ENCODE measurements at places on chromosomes 1 and 21.

DNA sequence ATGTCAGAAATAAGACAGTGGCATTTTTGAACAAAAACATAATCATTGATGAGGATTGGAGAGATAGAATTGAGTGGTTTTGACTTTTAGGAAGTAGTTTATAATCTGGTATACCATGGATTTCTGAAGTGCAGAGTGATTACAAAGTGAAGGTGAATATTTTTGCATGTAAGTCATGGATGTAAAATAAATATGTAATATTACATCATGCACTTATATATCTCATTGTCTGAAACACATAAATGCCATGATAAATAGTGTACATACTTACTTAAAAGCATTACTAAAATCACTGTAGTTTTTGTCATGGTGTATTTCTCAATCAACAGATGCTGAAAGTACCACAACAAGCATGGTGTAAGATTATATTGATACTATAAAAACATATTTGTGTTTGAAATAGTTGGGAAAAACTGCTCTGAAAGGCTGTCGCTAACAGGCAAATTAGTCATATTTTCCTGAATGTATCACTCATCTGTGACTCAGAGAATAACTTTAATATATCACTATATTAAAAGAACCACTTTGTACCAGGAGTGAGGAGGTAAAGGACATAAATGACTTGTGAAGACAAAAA is 24.8 kb upstream of the RGS18 start:
- DNase-seq, result no peak

DNA sequence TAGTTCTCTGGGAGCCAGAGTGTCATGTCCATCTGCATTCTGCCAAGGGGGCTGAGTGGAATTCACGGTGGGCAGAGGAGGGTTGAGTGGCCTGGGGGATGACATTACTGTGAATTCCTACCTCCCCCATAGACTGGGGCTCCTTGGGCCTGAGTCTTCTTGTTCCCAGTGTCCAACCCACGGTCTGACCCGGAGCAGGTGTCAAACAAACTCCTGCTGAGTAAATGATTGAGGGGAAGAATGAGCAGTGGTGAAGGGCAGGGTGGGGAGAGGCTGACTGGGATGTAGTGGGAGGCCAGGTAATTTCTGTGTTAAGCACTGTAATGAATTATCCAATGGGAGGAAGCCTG is 597.6 kb downstream of the MATN1 start:
- DNase-seq, result no peak

GRCh38 chr1:206030714-206031113 is 7.0 kb upstream of the CTSE start:
- DNase-seq, result peak; percentile 57

GRCh38 chr1:200526709-200527612 is 93.6 kb downstream of the KIF14 start:
- no peak for DNase-seq

DNA sequence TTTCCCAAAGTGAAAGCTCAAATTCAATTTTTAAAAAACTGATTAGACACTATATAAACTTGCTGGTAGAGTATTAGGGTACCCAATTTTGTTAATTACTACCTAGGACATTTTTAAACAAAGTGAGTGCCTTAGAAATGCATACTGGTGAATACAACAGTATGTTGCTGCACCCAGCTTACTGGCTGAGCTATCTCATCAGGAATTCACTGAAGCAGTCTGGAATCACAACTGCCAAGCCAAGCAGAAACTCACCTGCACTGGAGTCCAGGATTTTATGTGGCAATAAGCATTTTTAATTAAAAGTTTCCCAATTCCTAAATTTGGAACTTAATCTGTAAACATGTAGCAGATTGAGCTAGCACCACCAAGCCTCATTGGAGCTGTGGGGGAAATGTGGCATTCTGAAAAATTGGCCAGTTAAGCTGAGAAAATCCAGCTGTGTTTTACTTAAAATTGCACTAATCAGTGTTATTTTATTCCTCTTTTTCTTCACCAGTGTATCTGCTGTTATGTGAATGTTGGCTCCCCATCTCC is 61.8 kb downstream of the CLEC20A start:
- DNase-seq, result no peak

DNA sequence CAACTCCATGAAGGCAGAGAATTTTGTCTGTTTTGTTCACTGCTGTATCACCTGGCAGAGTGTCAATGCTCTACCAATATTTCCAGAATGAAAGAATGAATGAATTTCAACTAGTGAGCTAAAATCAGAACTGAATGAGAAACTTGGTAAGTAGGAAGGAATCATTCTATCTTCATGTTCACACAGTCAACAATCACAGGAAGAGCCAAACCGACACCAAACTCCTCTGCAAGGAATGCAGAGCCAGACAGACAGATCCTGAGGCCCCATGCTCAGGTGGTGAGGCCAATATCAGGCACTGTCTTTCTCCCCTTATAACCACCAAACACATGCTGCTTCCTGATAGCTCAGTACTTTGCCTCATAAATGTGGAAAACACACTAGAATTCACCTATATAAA is 139.1 kb downstream of the SLC45A1 start:
- no peak for DNase-seq

- DNase-seq, result no peak
These were observed 838 bp upstream of the RSRP1 start for GRCh38 chr1:25247829-25248754.

DNA sequence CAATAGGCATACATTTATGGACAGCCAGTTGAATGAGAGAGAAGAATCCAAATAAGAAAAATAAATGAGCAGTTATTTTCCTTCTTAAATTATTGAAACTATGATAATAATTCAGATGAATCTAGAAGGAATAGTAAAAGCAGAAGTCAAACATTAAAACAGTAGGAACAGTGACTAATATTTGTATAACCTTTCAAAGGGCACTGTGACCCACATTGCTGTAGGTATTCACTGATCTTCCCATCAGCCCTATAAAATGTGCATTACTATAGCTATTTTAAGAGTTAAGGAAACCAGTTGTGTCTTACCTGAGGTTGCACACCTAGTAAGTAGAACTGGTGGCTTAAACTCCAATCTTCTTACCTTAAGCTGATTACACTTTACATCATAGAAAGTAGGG is 102.8 kb upstream of the ARTN start:
- DNase-seq, result no peak

DNA sequence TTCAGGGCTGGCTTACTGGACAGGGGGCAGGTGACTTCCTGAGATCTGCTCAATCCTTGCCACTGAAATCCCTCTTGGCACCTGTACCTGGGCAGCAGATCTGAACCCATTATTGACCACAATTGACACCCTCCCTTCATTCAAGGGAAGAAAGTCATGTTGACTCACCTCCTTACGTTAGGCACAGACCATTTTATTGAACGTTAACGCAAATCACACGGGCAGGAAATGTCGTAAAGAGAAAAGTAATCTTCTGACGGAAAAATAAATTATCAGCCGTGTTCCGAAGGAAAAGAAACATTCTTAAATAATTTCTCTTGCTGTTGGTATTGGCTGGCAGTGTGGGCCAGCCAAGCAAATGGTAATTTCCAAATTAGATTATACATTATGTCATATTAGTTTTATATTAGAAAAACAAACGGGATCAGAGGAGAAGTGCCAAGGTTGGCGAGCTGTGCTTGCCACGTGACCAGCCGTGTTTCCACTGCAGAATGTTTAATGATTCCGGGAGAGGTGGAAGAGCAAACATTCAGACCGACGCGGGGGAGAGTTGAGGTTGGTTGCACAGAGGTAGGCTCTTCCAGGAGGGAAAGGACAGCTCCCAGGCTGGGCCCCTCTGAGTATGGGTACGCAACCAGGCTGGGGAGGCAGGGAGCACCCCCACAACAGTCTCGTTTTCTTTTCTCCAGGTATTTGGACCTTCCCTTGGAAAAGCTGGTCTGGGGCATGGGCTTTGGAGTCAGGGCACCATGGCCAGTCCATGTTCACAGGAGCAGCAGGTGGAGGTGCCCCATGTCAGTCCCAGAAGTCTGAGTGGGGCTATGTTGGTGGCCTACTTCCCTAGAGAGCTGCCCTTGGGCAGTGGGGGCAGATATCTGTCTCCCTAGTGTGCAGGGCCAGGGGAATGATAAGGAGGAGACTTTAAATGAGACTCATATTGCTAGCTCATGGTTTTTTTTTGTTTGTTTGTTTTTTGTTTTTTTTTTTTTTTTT is 121.1 kb downstream of the FOXD2 start:
- peak; percentile 38 for DNase-seq

DNA sequence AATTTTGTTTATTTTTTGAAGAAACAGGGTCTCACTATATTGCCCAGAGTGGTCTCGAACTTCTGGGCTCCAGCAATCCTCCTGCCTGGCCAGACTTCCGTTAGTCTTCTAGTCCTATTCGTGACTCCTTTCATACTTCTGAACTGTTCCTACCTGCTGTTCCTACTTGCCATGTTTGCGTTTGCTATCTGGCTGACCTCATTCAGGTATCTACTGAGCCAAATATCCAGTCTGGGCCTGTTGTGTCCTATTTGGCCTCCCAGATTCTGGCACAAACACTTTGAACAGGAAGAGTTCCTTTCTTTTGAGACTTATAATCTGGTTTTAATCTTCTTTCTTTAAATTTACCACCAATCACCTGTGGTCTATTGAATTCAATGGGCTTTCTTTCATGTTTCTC is 6.9 kb upstream of the NR1I3 start:
- no peak for DNase-seq

DNA sequence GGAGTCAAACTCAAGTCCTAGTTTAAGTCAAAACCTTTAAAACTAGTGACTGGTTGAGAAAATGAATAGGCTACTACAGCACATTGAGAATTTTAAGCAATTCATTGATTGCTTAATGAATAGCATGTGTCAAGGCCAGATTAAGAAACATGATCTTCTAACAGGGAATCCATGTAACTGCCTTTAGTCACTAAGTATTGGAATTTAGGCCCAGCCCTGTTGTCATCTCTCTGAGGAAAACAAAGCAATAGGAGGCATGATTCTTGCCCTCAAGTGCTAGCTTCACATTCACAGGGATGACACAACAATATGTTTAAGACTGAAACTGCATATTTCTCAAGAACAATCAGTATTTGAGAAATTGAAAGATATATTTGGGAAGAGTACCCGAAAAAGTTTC is 70.0 kb upstream of the PTGS2 start:
- no peak for DNase-seq

- no peak for DNase-seq
These were observed 14.7 kb downstream of the NMNAT2 start for GRCh38 chr1:183403498-183403897.

- DNase-seq, result no peak
These were observed 8.2 kb upstream of the TRIM63 start for GRCh38 chr1:26075421-26076144.

Measured in NCI-H1092 (cell line).